ENCODE measurements at places on chromosomes 3 and 15.

DNA sequence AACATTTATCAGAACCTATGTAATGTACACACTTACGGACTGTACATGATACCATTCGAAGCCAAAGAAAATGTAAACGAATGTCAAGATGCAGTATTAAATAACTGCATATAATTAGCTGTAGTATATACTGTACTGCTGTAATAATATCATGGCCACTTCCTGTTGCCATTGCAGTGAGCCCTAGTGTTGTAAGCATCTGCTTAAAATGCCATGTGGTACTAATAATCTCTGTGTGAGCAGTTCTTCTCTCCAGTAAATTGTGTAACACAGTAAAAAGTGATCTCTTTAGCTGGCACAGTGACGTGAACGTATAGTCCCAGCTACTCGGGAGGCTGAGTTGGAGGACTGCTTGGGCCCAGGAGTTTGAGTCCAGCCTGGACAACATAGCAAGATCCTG, 8.6 kb downstream of the SPG11 start:
- no peak for DNase-seq

DNA sequence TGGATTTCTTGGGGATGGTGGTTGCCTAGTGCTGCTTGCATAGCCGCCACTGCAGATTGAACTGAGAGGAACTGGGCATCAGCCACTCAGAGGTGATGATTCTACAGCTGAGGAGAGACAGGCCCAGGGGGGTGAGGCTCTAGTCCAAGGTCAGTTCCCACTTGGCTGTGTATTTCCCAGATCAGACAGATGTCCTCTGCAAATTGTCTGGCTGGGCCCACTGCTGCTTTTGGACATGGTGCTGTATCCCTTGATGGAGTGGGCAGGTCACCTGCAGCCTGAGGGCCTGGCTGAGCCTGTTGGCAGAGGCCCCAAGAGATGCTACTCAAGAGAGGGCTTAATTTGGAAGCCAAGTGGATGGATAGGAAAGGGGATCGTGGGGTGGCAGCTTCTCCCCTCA, 124.5 kb upstream of the CTDSPL start:
- DNase-seq, result no peak

- DNase-seq, result no peak
These were observed 242.0 kb downstream of the TUSC7 start for GRCh38 chr3:116951610-116952009.

- no peak for DNase-seq
These were observed 3.7 kb downstream of the NME9 start for GRCh38 chr3:138325990-138326389.

DNA sequence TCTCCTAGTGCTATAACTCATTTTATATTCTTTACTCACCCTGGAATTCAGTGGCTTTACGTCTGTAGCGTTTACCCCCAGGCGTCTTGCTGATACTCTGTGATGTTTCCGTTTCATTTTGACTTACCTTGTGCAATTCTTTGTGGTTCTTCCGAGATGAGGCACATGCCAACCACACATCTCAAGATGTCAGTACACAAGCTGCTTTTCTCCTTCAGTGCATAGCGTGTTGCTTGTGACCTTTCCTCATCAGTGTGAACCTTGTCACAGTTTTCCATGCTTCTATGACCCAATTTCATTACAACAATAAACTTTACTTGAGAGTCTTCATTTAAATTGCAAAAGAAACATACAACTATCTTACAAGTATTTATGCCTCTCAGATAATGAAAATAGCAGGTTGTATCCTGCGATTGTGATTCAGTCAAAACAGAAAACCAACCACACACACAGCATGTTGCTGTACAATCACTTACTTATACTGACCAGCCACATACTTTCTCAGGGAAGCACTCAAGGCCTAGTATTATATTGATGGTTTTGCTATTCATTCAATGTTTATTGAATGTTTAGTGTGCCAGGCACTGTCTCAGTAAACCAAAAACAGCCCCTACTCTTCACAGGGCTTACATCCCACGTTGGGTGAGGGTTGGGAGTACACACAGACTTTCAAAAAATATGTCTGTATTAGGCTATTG, 4.6 kb upstream of the TBL1XR1 start:
- DNase-seq, result peak; percentile 76

DNA sequence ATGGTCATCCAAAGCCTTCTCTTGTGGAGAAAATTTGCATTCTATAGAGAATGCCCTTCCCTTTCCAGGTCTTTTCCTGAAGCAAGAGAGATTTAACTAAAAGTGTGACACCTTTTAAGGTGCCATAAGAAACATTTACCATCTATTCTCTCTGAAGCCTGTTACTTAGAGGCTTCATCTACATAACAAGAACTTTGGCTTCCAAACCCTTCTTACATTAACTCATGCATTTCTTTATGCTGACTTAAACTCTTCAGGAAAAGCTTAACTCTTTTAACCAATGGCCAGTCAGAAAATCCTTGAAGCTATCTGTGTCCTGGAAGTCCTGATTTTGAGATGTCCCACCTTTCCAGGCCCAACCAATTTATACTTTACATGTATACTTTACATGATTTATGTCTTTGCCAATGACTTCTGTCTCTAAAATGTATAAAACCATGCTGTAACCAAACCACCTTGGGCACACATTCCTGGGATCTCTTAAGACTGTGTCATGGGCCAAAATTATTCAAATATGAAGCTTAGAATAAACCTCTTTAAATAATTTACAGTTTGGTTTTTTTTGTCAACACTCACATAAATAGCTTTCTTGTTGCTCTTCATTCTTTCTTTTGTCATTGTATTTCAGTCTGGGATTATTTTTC, 472.6 kb upstream of the NECTIN3 start:
- no peak for DNase-seq

DNA sequence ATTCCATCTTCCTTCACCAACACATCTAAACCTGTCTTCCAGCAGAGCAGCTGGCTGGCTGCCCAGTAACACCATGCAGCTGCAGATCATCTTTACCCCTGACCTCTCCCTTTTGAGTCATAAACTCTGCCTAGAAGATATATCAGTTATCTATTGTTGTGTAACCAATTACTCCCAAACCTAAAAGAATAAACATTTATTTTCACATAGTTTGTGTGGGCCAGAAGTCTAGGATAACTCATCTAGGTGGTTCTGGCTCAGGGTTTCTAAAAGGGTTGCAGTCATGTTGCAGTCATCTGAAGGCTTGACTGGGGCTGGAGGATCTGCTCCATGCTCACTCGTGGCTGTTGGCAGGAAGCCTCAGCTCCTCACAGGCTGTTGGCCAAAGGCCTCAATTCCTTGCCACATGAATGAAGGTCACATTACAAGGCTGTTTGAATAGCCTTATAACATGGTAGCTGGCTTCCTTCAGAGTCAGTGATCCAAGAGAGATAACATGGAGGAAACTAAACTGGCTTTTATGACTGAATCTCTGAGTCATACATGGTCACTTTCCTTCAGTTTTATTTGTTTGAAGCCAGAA, 92.8 kb downstream of the GOLIM4 start:
- DNase-seq, result peak; percentile 3

GRCh38 chr3:11438646-11439045, 166.4 kb downstream of the ATG7 start:
- no peak for DNase-seq

GRCh38 chr15:49060710-49061495, 14.7 kb upstream of the SECISBP2L start:
- DNase-seq, result peak; percentile 20

GRCh38 chr3:52054661-52055511, 1.5 kb downstream of the DUSP7 start:
- DNase-seq, result peak; percentile 42

GRCh38 chr3:123405936-123406510, 42.9 kb downstream of the ADCY5 start:
- DNase-seq, result no peak

- DNase-seq, result peak; percentile 28
These were observed 53.7 kb downstream of the CCDC54 start for GRCh38 chr3:107430996-107431245.

- no peak for DNase-seq
These were observed 18.5 kb downstream of the ALCAM start for GRCh38 chr3:105385179-105385578.

- peak; percentile 84 for DNase-seq
These were observed 1.3 kb upstream of the IL12A start for GRCh38 chr3:159987291-159987711.

DNA sequence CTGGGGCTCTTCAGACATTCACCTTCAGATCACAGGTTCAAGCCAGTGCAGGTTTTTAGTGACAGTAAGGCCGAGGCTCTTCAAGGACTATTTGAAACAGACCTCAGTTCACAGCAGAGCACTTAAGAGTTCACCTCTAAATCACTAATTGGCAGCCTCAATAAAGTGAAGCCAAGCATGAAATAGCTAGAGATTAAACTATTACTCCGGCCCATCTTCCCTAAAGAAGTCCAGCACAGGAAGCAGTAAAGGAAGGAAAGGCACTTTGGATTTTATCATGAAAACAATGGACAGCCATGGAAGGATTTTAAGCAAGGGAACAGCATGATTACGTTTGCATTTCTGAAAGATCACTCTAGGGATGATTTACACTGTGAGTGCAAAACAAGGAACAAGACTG, 27.6 kb upstream of the ARL6 start:
- no peak for DNase-seq

GRCh38 chr3:89613241-89613640, 505.8 kb downstream of the EPHA3 start:
- no peak for DNase-seq

DNA sequence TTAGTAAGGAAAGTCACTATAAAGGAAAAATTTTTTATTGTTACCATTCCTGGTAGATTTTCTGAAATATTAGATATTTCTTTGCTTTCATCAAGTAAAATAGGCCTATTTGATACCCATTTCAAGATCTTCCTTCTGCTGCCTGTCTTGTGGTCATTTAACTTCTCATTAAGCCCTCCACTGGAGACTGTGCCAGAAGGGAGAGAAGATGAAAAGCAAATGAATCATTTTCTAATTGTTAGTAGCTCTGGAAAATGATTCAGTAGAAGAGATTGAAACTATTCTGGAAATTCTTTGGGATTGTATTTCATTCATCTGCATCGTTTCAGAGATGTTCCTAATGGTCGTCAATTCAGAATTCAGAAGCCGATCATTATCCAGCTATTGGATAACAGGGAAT, 3.2 kb downstream of the KCTD6 start:
- no peak for DNase-seq

DNA sequence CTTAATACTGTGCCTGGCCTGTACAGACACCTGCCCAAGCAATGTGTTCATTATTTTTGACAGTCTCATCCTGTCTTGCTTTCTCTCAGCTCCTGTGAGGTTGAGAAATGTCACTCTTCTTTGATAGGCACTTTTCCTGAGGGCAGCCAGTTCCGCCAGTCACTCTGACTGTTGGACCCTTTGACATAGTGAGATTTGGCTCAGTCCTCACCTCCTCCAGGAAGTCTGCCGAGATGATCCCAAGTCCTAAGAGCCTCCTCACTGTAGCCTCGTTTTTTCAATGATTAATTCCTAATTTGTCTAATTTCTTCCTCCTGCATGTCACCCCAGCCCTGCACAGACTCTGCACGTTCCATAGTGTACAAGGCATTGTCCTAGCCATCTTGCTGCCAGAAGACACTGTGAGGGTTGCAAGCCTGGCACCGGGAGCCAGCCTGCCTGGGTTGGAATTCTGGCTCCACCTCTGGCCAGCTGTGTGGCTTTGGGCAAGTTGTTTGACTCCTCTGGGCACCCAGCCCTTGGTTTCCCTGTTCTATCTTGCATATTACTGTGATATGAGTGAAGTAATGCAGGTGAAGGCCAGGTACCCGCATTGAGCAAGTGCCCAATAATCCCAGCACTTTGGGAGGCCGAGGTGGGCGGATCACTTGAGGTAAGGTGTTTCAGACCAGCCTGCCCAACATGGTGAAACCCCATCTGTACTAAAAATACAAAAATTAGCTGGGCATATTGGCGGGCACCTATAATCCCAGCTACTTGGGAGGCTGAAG, 24.3 kb downstream of the RPLP1 start:
- DNase-seq, result no peak

GRCh38 chr3:13013566-13013965, 59.7 kb downstream of the IQSEC1 start:
- peak; percentile 52 for DNase-seq

- no peak for DNase-seq
These were observed 149.9 kb downstream of the CFAP20DC start for GRCh38 chr3:58899953-58900298.

Data from suppressor macrophage treated with lipopolysaccharide for 1 hour (primary cell).